ENCODE measurements at places on chromosomes 13 and 19.
A peak's percentile ranks its signal among the peaks of the same experiment; 100 is the strongest.

DNA sequence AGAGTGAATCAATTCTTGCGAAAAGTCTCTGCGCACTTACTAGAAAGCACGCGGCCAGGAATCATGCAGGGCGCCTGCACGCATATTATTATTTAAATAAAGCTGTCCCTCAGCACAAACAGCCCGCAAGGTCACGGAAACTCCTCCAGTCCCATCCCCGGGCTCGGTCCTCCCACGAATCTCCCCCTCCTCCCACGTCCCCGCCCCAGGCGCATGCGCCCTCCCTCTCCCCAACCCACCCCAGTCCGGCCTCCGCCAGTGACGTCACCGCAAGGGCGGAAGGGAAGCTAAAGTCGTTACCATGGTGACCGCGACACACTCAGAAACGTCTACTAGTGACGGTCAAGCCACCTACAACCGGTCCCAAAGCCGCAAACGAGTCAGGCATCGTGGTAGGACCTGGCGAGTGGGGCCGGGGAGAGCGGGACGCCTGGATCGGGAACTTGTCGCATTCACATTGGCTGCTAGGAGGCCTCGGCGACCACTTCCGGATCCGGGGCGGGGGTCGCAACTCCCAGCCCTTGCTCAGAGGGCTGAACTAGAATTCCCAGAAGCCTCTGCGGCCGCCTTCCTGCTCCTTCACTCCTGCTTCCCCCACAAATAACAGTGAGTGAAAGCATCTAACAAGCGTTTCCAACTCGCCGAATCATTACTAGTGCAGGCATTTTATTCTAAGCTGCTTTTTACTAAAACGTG, at the start of gene ZSCAN5A:
TSS of gene ZSCAN5A (minus strand) at position 459 of the 696 bp plus-strand sequence. CDS start 89,793 bp downstream, outside the sequence.
- peak; percentile 98 for DNase-seq

DNA sequence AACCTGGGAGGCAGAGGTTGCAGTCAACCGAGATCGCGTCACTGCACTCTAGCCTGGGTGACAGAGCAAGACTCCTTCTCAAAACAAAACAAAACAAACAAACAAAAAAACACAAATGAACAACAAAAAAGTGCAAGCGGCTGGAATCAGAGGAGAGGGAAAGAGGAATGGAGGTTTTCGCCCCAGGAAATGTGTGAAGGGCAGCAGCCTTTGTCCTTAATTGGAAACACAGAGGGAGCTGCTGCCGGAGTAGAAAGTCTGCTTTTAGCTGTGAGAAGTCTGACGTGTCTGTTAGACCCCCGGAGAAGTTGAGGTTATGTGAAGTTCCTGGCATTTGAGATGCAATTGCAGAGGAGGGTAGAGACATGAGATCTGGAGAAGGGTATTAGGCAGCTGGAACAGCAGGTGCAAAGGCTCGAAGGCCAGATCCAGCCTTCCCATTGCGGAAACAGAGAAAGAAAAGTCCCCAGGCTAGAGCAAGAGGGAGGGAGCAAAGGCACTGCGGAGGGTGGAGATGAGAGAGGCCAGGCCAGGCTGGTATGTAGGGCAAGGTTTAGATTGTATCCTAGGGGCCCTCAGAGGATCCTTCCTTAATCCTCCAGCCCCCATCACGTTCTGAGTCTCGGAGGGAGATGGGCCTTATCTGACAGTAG, 473 bp downstream of the TMIGD2 start:
- DNase-seq, result no peak

GRCh38 chr19:5542665-5543064, 25.1 kb downstream of the TINCR start:
- DNase-seq, result no peak

DNA sequence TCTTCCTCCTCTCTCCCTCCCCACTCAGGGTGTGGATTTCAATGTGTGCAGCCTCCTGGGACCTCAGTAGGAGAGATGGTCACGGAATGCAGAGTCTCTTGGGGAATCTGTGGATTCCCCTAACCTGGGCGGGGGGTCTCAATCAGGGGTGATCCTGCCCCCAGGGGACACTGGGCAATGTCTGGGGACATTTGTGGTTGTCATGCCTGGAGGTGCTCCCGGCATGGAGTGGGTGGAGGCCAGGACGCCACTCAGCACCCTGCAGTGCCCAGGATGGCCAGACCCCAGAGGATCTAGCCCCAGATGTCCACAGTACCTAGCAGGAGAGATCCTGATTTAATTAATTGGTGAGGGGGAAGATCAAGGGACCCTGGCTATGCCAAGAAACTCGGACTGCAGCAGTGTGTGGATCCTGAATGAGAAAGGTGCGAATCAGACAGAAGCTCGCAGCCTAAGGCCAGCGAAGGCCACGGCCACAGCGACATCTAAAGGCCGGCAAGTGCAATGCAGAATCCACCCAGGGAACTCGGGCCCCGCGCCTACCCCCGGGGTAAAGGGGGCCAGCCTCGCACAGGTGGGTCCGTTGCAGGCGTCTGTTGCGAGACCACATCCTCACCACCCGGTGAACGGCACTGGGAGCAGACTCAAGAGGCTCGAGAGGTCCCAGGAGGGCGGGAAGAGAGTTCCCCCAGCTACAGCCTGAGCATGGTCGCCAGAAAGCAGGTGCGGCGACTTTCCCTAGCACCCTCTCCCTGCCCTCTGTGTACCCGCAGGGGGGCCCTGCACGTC, 88.8 kb downstream of the GNG7 start:
- DNase-seq, result peak; percentile 53

DNA sequence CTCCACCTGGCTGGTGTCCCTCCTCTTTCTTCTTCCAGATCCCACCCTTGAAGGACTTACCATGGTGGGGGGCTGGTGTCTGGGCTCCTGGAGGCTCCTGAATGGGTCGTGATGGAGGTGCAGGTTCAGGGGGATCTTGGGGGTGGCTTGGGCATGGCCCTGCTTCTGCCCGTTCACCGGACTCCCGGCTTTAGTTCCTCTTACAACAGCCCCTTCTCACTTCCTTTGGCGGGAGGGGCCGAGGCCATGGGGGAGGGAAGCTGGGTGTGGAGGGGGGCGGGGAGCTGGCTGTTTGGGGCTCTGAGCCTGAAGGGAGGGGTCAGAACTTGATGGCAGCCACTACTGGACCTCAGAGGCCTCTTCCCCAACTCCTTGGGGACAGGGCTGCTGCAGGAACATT, at the start of gene MYO1F:
TSS of gene MYO1F (minus strand) at position 196 of the 400 bp plus-strand sequence. CDS start at position 63, 133 bp downstream.
- DNase-seq, result no peak

DNA sequence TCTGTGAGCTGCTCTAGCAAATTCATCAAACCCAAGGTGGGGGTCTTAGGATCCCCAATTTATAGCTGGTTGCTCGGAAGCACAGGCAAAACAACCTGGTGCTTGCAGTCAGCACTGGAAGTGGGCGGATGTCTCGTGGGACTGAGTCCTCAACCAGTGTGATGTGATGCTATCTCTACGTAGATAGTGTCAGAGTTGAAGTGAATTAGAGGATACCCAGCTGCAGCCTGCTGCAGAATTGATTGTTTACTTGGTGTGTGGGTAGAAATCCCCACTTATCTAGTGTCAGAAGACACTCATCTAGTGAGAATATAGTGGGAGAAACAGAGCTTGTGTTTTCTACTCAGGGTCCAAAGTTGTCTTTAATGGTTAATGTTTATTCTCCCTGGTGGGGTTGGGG, 63.3 kb downstream of the CBY2 start:
- no peak for DNase-seq
